ENCODE measurements at places on chromosomes 13 and 19. TPM values are rescaled to one million over a fixed set of nuclear protein-coding genes. Genes with fewer than 3 reads are reported as not detected.

- DNase-seq = no peak
These were observed 179.3 kb downstream of the ZIC5 start for GRCh38 chr13:99792079-99792921.

DNA sequence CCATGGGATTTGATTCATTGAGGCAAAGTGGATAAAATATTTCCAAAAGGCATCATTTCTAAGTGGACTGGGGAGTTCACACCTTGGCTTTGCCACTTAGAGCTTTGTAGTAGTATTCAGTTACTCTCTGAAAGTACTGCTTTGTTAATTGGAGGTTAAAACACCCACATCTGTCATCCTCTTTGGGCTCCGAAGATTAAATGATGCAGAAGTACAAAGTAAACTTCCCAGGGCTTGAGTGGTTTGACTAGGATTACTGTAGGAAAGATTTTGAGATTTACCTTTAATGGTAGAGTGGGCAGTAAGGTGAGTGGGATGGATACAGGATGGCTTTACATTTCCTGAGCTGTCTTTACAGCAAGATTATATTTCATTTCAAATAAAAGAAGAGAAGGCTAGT lies 42.4 kb downstream of the WASF3 start:
- DNase-seq = no peak

DNA sequence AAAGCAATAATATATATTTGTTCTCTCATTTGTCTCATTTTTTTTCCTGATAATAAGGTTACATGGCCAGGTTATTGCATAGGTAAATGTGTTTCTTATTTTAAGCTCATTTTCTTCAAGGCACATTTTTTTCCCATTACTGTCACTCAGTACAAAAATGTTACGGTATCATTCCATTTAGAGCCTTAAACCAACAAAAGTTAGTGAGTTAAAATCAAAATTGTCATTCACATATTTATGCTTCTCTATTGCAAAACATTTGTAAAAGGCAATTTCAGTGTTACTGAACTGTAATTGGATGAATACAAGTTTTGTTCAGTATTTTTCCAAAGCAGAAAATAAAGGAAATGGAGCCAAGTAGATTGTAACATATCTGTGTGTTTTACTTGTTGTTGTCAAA lies 117.6 kb upstream of the MAB21L1 start:
- DNase-seq = no peak

- no peak for DNase-seq
These were observed 79.2 kb upstream of the SLC10A2 start for GRCh38 chr13:103145442-103145841.

Gene CDX2
- 1.6 TPM for total RNA-seq

Measured in body of pancreas (tissue), 4 donors.